ENCODE measurements at places on chromosomes 2 and 18. TPM values are rescaled to one million over a fixed set of nuclear protein-coding genes. Genes with fewer than 3 reads are reported as not detected.

Gene ZNF397
- total RNA-seq: 14.4 TPM

Gene GPR39
- total RNA-seq: not detected

Gene AGXT
- total RNA-seq: not detected

Gene LAMA1
- total RNA-seq: not detected

Gene SLC39A6
- total RNA-seq: 24.8 TPM

Gene KLHL30
- total RNA-seq: not detected

Gene CYP20A1
- total RNA-seq: 21.6 TPM

Gene MC5R
- total RNA-seq: not detected

Gene HOXD4
- not detected for total RNA-seq

Gene MXD1
- 40.8 TPM for total RNA-seq

- DNase-seq: no peak
Observed at GRCh38 chr2:234579231-234579962, 82.5 kb upstream of the ARL4C start.

GRCh38 chr2:37588316-37588777 lies 83.1 kb downstream of the CDC42EP3 start:
- no peak for DNase-seq

DNA sequence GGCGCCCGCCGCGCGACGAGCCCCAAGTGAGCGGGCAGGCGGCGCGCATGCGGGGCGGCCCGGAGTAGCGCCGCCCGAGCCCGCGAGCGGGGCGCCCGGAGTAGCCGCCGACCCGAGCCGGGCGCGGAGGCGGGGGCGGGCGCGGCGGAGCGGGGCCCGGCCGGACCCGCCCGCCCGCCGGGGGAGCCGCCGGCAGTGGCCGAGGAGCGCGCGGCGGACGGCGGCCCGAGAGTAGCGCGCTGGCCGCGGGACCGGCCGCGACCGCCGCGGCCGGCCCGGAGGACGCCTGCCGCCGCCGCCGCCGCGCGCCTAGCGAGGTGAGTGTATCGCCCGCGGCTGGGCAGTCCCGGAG lies at the start of gene GALNT1:
TSS of gene GALNT1 (plus strand) at position 195 of the 352 bp plus-strand sequence. CDS start 72,923 bp downstream, outside the sequence.
- DNase-seq: no peak

DNA sequence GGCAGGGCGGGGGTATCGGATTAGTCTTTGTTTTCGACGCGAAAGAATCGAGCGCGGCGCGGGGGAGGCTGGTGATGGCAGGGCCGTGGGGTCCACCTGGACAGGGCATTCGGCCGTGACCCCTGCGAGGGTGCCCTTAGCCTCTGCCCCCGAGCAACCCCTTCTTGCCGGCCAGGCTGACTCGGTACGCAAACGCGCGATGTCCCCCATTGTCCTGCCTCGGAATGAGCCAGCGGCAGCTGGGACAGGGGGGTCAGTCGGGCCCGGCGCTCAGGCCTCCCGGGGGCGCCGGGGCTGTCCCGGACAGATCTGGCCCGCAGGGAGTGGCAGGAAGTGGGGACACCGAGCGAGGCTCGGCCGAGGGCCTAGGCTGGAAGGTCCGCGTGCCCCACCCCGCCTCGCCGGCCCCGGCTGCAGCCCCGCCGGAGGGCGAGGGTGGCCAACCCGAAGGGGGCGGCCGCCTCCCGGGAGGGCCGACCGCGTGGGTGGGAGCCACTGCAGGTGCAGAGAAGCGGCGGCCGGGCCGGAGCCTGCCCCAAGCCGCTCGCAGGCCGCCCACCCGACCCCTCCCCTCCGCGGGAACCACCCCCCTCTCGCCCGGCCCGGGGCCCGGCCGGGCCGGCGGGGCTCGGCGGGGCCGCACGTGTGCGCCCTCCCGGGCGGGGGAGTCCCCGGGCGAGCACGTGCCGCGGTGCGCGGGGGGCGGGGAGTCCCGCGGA lies at the start of gene TET3:
TSS of gene TET3 (plus strand) at position 708 of the 719 bp plus-strand sequence. CDS start 1,494 bp downstream, outside the sequence.
- peak; percentile 31 for DNase-seq

DNA sequence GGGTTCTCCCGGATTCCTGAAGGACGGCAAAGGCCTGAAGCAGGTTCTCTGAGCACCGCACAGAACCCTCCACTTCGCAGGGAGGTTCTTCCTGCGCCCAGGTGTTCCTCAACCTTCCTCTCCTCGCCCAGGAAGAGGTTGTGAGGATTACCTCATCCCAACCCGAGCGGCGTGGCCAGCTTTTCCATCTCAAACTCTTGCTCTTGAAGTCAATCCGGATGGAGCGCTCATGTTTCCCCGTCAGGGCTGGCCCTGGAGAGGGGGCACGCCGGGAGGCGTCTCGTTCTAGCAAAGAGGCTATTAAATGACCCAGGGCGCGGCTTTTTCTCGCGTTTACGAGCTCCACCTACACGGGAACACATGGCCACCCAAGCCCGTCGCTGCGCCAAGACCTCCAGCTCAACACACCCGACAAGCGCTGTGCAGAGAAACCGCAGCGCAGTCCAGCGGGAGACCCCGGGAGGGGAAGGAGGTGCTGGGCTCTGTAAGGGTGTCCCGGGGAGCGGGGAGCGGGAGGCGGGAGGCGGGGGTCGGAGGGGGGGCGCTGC lies 540 bp upstream of the RAB10 start:
- no peak for DNase-seq

GRCh38 chr2:232242316-232242715 lies 136.2 kb upstream of the ALPP start:
- DNase-seq: no peak

GRCh38 chr2:64534363-64534762 lies 10.2 kb downstream of the AFTPH start:
- no peak for DNase-seq

DNA sequence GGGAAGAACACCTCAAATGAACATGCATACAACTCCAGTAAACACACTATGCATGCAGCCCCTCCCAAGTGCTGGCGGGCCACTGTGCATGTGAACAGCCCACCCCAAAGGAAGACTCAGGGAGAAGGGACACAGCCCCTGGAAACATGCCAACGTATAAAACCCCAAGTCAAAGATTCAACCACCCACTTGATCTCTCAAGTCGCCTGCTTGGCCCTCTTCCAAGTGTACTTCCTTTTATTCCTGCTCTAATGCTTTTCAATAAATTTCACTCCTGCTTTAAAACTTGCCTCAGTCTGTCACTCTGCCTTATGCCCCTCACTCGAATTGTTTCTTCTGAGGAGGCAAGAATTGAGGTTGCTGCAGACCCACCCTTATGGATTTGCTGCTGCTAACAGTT lies 139.1 kb downstream of the C1D start:
- DNase-seq: no peak

GRCh38 chr2:214710729-214711128 lies 98.8 kb downstream of the BARD1 start:
- no peak for DNase-seq

DNA sequence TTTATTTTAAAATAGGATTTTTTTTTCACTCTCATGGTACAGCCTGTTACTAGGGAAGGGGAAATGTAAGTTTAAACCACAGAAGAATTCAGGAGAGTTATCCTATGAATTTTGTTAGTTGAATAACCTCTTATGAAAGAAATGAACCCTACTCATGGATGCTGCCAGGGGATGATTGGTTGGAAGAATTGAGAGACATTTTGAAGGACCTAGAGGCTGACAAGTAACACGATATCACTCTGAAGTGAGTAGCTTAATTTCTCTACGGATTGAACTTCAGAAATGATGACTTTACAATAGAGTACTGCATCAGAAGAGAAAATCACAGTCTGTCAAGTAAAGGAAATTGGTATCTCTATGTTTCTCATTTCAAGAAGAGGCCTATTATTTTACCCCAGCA lies 1346.2 kb downstream of the SUCLG1 start:
- no peak for DNase-seq

GRCh38 chr2:207202645-207203044 lies 36.9 kb upstream of the KLF7 start:
- no peak for DNase-seq

DNA sequence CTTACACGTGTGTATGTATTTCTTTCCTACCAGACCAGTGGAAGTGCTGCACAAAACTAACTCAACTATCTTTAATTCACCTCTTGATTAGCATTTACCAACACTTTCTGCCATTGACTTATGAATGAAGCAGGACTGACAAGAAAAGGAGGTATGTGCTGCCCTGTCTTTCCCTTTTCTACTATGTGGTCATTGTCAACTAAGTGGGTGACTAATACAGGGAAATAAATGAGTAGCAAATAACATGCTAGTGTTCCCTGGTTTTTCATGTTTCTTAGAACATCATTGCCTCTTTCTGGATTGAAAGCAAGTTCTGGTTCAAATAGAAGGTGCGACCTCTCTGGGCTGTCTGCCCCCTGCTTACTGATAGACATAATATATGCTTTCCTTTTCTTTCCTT lies 58.0 kb downstream of the LINC00305 start:
- DNase-seq: no peak

DNA sequence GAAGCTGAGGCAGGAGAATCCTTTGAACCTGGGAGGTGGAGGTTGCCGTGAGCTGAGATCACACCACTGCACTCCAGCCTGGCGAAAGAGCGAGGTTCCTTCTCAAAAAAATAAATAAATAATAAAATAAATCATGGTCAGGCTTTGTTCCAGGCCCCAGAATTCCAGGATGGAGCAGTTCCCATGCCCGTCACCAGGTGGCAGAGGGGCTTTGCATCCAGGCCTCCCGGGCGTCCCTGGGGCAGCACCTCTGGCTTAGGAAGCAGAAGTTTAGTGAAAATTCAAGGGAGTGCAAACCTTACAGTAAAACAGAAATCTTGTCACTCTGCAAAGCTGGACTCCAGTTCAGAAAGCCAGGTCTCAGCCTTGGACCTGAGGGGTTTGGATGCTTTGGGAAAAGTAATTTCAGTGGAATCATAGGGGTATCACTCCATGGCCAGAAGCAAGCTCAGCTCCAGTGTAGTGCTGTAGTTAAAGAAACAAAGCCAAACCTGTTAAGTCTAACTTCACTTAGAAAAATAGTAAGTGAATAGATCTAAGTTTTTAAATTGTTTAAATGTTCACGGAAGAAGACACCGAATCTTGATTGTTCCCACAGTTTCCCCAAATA lies 512.7 kb downstream of the CMPK2 start:
- DNase-seq: no peak

- peak; percentile 43 for DNase-seq
Observed at GRCh38 chr2:96954011-96954846, 32.2 kb downstream of the FAM178B start.

GRCh38 chr2:193072647-193073046 lies 877.9 kb upstream of the TMEFF2 start:
- DNase-seq: no peak

DNA sequence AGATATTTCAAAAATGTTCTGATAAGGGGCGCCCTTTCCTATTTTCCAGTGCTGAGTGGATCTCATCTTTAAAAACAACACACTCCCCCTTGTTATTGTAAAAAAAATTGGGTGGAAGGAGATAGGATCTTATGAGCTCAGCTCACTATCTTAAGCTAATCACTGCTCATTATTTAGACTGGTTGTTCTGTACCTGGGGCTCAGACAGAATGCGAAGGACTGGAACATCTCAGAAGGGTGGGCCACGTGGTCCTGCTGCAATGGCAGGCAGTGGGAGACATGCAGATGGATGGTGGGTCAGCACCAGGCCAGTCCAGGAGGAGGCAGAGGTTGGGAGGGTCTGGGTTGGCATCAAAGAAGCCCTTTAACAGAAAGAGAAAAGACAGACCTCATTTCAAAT lies 48.3 kb upstream of the GPR155 start:
- no peak for DNase-seq

DNA sequence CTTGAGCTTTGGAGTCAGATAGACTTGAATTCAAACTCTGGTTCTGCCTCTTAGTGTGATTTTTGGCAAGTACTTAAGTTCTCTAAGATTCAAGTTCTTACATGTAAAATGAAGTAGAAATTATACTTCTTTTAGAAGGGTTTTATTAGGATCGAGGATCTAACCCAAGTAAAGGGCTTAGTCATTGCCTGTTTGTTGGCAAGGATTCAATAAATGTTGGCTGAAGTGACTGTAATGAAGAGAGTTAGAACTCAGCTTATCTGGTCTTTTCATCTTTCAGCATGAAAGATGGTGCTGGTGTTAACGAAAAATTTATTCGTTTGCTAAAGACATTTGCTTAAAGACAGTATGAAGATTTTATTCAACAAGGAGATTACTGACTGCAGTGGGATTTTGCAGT lies 315.9 kb upstream of the THUMPD2 start:
- DNase-seq: no peak

- DNase-seq: no peak
Observed at GRCh38 chr2:118459426-118459825, 371.2 kb downstream of the INSIG2 start.

DNA sequence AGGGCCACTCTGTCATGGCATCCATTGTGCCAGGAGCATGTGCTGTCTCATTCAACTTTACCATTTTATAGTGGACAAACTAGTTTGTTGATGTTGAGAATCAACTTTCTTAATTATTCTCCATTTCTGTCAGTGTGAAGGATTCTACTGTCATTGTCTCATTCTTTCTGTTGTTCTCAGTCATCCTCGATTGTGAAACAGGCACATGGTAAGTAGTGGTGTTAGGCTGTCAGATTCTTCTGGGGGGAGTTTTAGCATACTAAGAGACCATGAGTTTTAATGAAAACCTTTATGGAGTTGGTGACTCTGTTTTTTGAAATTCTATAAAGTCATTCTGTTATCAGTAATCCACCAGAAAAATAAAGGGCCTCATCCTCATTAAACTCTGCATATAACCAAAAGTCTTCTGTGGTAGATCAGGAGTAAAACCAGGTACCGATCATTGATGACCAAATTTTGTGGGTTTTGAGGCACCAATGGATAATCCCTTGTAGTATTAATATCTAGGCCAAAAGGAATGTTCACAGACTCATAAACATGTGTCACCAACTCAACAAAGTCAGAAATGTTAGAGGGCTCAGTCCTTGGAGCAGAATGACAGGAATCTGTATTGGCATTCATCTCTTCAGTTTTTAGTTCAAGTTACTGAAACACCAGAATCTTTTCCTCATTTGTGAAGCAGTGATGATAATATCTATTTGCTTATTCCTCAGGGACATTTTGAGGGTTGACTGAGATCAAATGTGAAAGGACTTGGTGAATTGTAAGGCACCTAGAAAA lies 73.2 kb downstream of the CERS6 start:
- no peak for DNase-seq

GRCh38 chr2:20355131-20355530 lies 4.5 kb upstream of the PUM2 start:
- DNase-seq: no peak

DNA sequence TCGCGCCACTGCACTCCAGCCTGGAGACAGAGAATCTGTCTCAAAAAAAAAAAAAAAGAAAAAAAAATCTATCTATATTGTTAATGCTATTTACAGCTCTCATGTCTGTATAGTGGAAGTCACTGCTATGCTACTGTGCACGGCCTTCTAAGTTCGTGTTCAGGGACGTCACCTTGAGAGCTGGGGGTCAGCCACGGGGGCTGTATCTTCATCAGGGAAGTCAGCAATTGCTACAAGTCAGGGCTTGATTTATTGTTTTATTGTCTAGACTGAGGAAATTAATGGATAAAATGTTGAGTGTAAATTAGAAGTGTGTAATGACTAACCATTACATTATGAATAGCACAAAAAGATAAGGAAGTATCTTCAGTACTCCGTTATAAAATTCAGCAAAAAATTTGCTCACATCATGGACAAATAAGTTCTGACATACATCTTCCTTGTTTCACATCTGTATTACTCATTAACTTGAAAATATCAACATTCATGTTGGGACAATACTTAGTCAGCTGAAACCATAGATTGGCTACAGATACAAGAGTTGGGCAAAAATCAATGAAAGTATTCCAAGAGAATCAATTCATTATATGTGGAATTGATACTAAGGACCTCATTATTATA lies 136.6 kb upstream of the SEC11C start:
- DNase-seq: no peak

All from activated CD4-positive, alpha-beta memory T cell treated with anti-CD3 and anti-CD28 coated beads, Interleukin-2, amount 10 ng/mL, durations not matched to agents 7 days and 5 days (primary cell).